ENCODE measurements at places on chromosomes 1 and 21.

DNA sequence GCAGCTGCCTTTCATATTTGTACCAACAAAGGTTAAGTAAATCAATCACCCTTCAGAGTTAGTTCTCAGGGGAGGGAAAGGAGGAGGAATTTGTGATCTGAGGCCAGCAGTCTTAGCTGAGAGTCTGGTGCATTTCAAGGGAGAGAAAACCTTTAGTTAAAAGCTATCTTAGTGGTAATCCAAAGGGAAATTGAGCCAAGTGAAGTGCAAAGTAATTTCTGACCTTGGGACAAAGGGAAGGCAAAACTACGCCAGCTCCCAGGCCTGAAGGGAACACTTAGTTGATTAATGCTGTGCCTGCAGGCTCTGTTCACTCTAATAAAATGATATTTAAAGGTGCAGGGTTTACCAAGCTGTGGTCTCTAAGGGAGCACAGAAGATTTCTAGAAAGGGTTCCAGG is 23.1 kb upstream of the FMOD start:
- no peak for DNase-seq

- no peak for DNase-seq
Observed at GRCh38 chr1:168531615-168532345, 12.0 kb downstream of the XCL2 start.

DNA sequence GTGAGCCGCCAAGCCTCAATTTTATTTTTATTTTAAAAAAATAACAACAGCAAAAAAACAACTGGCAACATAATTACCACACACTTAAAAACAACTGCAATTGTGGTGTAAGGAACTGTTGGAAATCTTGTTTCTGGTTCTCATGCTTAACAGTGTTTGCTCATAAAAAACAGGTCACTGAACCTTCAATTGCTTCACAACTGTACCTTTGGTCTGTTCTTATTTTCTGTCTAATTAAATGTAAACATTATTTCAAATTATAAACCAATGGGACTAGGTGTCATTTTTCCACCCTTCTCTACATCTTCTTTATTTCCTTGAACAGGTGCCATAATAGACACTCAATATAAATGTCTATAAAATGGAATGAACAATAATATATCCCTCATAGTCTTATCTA is 68.4 kb upstream of the CHRM3 start:
- DNase-seq, result no peak

DNA sequence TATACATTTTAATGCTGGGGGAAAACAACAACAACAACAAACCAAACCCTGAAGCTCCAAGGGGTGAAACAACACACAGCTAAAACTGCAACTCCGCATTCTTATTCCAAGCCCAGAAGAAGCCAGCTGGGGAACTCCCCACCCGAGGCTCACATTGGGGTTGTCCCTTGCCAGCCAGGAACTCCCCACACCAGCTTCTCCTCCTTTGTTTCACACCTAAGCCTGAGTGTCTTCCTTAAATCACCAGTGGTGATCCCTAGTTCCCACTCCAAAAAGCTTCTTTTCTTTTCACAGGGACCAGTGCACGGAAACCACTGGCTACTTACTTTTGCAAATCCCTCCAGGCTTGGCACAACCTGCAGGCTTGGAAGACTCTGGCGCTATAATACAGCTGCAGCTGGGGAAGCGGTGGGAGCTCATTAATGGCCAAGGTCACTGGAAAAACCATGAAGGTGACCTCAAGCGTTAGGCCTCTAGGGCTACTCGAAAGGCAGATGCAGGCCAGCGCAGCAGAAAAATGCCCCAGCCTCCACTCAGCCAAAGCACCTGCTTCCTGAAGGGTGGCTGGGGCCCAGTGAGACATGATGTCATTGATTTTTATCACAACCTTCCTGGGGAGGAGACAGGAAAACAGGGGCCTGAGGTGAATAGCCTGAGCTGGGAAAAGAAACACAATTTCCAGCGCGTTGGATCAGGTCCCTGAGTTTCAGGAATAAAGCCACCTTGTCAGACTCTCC is 40.1 kb downstream of the TLR5 start:
- no peak for DNase-seq

DNA sequence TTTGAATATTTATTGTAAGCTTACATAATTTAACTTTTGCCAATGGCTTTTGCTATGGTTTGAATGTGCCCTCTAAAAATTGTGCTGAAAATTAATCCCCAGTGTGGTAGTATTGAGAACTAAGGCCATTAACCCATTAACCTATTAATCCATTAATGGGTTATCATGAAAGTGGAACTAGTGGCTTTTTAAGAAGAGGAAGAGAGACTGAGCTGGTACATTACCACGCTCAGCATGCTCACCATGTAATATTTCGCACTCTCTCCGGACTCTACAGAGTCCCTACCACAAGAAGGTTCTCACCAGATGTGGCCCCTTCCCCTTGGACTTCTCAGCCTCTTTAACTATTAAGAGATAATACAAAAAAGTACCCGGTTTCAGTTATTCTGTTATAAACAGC is 164.4 kb upstream of the ZRANB2 start:
- no peak for DNase-seq

GRCh38 chr21:30478004-30478403 is 2.2 kb downstream of the KRTAP19-1 start:
- DNase-seq, result no peak

GRCh38 chr1:227762231-227762911 is 27.1 kb downstream of the SNAP47 start:
- peak; percentile 77 for DNase-seq

DNA sequence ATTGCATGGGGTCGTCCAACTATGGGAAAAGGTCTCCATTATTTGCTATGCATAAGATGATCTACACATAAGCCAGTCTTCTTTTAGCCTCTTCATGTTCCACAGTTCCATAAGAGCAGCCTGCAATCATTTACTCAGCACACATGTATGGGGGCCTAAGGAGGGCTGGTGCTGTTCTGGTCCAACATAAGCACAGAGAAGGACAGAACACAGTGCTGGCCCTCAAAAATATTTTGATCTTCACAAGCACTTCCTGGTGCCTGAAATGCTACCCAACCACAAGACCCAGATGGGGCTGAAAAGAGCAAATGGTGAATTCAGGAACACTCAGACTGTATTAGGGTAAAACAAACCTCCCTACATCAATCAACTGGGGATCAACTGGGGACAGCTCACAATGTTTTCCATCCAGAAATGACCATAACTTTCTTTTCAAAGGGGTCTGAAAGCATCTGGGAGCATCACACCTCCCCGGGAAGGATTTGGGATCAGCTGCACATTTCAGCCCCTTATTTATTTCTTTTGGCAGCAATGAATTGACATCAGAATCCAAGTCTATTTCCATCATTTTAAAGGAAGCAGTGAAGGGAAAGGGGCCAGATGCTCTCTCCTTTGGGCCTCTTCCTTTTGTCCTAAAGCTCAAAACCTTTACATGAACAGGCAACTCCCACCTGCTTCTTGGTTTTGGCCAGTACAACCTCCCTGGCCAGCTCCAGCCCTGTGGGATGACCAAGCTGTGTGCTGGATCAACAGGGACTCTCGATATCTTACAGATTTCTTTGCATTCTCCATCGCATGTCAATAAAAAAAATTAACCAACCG is 45.7 kb downstream of the KCNN3 start:
- DNase-seq, result no peak

DNA sequence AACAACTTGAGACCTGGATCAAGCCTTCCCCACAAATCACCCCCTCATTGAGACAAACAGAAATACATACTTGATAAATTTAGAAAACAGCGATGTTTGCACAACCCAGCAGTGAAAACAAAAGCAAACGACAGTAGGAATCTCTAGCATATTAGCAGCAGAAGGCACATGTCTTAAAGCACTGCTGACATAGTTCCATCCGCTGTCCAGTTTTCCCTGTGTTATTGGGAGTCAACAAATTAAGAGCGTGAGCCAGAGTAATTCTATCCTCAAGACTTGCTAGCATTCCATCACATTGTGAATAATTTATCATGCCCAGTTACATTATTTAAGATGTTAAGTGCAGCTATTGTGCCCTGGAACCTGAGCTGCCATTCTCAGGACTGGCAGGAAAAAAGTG is 55.3 kb downstream of the IGSF5 start:
- DNase-seq, result no peak

- no peak for DNase-seq
Observed at GRCh38 chr21:37912616-37913015, 3.6 kb downstream of the KCNJ6 start.

- DNase-seq, result no peak
Observed at GRCh38 chr1:23957096-23957495, 2.5 kb upstream of the PNRC2 start.

GRCh38 chr1:118290046-118290445 is 105.0 kb upstream of the SPAG17 start:
- no peak for DNase-seq

DNA sequence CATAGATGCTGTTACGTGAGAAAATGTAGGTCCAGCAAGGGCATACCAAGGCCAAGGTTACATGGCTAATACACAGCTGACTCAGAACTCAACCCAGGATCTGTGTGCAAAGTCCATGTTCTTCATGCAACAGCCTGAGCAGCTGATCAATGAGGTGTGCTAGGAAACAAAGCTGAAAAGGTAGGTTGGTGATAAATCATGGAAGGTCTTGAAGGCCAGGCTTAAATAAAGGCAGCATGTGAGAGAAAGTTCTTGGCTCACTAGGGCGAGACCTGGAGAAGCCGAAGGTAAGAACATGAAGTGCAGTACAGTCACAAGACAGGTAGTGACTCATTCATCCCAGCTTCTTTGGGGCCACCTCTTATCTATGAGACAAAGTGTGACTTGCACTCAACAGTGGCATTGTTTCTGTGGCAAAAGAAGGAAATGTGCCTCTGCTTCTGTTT is 33.4 kb downstream of the TLR5 start:
- no peak for DNase-seq

- DNase-seq, result no peak
Observed at GRCh38 chr1:228465141-228465540, 22.0 kb upstream of the RNF187 start.

DNA sequence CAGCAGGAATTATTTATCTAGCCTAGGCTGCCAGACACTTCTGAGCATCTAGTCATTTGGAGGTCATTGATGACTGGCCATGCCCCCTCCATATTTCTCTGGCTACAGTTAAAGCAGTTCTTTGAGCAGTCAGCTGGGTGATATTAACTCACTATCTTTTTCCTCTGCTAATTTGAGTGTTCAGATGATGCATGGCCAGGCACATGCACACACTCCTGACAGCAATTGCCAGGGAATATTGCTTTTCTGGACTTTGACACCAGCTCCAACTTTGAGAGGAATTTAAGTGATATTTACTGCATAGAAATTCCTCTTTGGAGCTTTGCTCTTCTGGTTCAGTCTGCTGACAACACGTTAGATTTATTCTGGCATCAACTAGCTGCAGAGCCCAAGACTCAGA is 52.6 kb downstream of the CD247 start:
- no peak for DNase-seq

GRCh38 chr1:113856401-113856790 is 15.1 kb downstream of the PTPN22 start:
- DNase-seq, result no peak

DNA sequence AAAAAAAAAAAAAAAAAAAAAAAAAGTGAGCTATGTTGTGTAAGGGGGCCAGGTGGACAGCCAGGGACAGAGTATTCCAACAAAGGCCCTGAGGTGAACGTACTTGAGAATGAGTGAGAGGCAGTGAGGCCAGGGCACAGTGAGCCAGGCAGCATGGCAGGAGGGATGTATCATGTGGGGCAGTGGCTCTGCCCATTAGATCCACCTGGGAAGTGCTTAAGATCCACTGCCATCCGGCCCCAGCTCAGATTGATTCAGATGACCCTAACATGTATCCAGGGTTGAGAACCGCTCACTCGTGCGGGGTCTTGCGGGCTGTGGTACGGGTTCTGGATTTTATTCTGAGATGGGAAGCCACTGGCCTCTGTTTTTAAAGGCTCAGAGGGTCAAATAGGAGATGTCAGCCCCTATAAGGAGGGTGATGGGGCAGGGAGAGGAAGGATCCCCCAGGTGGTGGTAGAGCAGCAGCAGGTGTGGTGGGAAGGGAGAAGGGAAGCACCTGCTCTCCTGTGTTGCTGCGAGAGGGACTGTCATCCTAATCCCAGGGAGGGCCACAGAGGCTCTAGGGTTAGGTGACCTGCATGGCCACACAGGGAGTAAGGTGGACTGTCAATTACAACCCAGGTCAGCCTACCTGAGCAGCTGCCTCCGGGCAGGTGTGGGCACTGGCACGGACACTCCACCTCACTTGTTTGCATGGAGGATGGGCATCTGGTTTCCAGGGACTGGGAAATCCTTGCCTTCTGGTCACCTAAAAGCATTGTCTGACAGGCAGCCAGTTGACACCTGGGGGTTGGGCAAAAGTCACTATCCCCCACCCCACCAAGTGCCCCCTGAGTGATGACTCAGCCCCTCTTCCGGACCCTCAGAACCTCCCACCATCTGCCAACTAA is 31.6 kb downstream of the CDK18 start:
- DNase-seq, result no peak

DNA sequence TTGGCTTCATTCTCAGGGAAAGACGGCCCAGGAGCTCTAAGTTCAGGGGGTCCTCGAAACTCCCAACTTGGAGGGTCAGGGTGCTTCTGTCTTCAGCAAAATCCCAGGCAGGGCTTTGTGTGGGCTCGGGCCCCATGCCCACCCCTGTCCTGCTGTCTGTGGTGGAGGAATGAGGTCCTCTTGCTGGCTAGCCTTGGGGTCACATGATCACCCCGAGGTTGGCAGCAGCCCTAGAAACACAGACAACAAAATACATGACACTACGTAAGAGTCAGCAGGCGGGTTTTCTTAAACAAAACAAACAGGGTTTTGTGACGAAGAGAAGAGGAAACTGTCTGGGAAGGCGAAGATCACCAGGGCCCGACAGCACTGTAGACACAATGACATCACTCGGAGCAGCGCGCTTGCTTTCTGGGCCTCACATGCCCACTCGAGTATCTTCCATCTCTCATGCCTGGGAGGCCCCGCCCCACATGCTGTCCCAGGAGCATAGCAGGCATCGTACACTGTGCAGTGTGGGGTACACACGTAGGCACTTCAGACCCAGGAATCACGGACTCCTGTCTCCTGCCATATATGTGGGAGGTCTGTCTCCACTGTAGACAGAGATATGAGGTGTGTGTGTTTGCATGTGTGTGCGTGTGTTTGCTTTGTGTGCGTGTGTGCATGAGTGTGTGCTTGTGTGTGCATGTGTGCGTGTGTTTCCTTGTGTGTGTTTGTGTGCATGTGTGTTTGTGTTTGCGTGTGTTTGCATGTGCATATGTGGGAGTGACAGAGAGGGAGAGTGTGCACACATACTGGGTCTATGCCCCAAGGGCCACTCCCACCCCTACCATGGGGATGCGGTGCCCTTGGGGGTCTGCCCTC is 94.7 kb downstream of the SIK1 start:
- DNase-seq, result no peak

- DNase-seq, result no peak
Observed at GRCh38 chr1:81805537-81806431, 5.0 kb downstream of the ADGRL2 start.
